ENCODE measurements at places on chromosomes 1 and 21.

DNA sequence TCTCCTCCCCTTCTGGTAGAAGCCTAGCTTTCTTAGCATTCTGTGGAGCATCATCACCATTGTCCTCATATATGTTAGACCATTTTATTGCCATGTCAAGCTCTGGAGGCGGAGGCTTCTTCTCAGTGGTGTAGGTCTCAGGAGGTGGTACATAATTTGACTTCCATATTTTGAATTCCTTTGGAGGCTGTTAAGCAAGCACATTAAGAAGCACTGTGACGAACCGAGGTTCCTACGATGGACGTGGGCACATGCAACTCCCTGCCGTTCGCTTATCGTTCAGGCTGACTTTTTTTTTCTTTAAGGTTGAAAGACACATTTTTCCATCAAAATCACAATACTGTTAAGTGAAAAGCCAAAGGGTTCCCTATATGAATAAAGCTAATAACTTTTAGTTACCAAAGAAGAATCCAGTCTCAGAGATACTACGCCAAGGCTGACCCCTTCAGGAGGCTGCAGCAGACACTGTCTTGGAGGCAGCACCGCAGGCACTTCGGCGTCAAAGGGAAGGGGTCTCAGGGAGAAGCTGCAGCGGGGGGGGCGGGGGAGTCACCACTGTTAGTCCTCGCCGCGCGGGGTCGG, 835 bp downstream of the C1orf52 start:
- DNase-seq, result peak; percentile 40

DNA sequence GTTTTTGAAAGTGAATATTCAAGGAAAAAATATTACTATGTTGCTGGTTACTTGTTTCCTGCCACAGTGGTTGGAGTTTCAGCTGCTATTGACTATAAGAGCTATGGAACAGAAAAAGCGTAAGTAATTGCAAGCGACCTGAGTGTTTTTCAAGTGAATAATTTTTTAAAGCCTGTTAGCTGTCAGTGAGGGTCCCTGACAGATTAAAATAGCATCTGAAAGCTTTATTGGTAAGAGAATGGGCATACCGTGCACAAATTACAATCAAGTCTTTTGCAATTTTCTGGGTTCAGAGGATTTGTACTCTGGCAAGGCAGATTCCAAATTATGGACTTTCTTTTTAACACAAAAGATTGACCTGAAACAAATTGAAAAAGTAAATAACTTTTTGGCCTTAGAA, 169.7 kb downstream of the ADGRL2 start:
- DNase-seq, result no peak

DNA sequence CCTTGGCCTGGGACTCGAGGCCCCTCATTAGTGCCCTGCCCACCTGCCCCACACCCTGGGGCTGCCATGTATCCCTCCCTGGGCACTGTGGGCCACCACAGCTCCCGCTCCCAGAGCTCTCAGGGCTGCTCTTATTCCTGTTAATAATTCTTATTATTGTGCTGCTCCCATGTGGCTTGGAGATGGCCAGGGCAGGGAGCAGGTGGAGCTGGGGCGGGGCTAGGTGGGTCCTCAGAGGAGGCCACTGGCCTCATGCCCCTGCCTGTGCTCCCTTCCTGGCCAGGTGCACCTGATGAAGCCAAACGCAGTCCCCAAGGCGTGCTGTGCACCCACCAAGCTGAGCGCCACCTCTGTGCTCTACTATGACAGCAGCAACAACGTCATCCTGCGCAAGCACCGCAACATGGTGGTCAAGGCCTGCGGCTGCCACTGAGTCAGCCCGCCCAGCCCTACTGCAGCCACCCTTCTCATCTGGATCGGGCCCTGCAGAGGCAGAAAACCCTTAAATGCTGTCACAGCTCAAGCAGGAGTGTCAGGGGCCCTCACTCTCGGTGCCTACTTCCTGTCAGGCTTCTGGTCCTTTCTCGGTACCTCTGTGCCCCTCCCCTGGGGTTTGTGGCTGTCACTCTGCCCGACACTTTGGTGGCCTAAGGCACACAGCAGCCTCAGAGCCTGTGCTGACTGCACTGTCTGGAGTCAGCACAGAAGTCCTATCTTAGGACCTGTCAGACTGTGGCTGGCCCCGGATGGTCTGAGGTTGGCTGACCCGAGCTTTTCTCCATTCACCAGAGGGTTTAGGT, 34.1 kb downstream of the BMP8A start:
- no peak for DNase-seq

DNA sequence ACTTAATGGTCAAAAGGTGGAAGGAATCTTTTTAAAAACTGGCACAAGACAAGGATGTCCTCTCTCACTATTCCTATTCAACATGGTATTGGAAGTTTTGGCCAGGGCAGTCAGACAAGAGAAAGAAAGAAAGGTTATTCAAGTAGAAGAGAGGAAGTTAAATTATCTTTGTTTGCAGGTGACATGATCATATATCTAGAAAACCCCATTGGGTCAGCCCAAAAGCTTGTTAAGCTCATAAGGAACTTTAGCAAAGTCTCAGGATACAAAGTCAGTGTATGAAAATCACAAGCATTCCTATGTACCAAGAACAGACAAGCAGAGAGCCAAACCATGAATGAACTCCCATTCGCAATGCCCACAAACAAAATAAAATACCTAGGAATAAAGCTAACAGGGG, 5.4 kb upstream of the PGBD2 start:
- DNase-seq, result no peak

DNA sequence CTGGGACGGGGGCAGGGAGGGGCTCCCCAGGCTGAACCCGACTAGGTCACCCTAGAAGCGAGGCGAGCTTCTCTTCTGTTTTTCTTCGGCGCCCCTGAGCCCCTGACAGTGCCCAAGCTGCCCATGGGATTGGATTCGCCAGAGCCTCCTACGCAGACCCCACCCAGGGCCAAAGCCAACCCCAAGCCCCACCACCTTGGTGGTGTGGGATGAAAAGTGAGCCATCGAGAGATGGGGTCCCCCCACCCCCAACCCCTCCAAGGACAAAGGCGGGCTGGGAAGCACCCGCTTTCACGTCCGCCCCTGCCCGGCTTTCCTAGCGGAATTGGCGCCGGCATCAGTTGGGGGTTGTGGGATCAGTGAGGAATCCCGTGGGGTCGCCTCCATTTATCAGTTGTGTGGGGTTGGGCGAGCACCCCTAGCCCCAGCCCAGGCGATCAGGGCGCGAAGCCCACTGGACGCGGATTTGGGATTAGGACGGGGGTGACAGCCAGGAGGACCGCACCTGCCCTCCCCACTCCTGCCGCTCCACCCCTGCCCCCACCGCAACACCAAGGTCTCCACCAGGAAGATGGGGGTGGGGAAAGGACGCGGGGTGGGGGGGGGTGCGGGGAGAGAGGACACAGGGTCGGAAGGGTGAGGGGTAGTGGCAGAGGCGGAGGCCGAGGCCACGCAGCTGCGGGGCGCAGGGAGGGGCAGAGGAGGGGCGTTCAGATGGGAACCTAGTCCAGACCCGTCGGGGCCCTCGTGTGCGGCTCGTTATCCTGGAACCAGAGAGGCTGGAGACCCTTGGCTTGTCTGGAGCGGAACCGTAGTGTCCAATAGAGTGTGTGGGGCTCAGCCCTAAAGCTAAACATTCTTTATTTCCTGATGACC, 4.4 kb downstream of the TSPEAR start:
- no peak for DNase-seq

- DNase-seq, result peak; percentile 43
These were observed 2.3 kb upstream of the SCYL3 start for GRCh38 chr1:169896013-169896412.

DNA sequence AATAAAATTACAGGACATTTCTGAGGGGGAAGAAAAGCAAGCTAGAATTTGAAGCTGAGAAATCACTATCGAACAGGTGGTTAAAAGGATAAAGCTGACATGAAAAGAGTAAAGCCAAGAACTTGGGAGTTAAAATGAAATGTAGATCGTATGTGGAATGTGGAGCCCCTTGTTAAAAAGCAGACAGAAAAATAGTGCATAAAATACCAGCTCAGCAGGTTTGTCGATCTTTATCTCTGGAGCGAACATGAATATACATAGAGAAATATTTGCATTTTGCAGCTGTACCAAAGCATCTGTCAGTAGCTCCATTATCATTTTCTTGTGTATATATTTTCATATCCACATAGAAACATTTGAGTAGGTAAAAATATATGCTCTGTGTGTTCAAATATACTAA, 73.6 kb upstream of the CDC42BPA start:
- no peak for DNase-seq

DNA sequence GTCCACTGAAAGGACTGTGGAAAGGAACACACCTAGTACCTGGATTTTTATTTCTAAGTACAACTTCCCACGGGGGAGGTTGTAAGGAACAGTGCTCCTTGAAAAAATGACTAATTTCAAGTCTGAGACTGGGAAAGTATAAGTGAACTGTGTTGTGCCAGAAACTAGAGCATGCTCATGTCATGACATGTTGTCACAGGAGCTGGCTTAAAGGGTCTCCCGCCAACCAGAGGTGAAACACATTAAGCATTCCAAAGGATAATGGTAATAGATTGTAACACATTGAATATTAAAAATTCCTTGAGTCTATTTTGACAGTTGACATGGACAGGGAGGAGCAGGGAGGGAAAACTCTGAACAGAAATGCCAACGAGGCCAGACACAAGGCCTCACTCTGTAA, 6.3 kb downstream of the ATP2B4 start:
- DNase-seq, result no peak

DNA sequence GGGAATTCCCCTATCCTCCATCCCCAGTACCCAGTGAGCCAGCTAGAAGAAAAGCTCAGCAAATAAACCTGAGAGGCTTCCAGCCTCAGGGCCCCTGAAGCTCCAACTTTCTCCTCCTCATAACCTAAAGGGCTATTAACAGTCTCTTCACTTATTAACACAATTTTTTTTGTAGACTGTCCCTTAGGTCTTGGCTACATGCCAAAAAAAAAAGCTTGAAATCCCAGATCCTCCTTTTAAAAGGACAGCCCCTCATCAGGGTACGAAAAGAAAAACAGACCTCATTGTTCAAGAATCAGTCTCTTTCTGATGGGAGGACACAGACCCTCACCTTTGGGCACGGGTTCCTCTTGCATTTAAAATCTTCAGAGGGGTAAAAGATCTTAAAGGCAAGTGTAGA, 72.8 kb upstream of the CD1D start:
- DNase-seq, result no peak

GRCh38 chr1:208103597-208104513, 140.3 kb downstream of the PLXNA2 start:
- DNase-seq, result no peak

DNA sequence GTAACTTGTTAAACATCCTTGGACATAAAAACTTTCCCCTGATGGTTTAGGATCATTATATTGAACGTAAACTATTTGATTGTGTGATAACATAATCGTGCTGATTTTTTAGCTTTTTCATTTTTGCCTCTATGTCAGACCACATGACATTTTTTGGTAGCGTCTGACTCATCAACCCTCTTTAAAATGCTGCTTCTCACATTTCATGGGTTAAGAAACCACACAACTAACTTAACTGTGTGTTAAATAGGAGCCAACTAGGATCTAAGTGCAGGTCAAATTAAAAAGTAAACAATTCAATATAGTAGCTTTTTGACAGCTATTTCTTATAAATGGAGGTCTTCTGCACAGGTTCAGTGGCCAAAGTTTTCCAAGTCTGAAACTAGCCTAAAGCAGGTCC, 9.8 kb downstream of the BTG3 start:
- peak; percentile 28 for DNase-seq

- DNase-seq, result no peak
These were observed 43.3 kb downstream of the GPR3 start for GRCh38 chr1:27435566-27436203.

GRCh38 chr1:90706437-90707362, 10.4 kb downstream of the BARHL2 start:
- DNase-seq, result no peak

DNA sequence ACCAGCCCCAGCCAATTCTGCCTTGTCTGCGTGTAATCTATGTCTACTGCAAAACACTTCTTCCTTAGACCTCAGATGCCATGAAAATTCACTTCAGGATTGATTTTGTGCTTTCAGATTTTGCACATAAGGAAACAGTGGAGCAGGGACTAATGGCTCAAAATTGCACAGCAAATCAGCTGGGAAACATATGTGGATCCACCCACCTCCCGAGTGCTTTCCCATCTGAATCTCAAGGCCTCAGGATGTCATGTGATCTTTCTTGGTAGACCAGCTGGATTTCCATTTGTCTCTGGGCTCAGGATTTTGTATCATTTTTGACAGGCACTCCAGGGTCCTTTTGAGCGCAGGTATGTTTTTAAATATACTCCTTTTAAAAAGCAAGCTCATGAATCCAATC, 158.6 kb downstream of the MIS18A start:
- DNase-seq, result no peak

GRCh38 chr1:205598841-205599668, 32.8 kb downstream of the ELK4 start:
- DNase-seq, result peak; percentile 69

DNA sequence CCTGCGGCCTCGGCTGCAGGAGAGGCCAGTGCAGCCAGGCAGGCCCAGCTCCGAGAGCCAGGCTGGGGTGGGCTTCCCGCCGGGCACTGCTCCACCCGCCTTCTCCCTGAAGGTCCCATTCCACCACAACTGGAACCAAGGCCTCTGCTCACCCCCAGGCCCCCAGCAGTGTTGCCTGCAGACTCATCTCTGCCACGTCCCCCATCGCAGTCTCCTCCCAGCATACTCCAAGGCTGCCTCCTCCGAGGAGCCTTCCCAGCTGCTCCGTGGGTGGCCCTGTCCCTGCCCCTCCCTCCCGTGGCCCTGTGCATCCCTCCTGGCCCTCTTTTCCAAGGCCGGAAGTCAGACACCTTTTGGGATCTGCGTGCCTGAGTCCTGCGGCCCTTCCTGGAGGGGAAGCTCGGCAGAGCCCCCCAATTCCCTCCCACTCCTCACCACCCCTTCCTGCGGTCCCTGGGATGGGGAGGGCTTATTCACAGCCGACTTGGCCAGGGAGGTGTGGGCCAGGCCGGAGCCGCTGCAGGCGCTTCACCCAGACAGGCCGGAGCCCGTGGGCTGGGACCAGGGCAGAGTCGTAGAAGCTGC, 47.6 kb downstream of the SLX9 start:
- no peak for DNase-seq

- DNase-seq, result no peak
These were observed 80.1 kb downstream of the FOXD2 start for GRCh38 chr1:47517946-47518345.

DNA sequence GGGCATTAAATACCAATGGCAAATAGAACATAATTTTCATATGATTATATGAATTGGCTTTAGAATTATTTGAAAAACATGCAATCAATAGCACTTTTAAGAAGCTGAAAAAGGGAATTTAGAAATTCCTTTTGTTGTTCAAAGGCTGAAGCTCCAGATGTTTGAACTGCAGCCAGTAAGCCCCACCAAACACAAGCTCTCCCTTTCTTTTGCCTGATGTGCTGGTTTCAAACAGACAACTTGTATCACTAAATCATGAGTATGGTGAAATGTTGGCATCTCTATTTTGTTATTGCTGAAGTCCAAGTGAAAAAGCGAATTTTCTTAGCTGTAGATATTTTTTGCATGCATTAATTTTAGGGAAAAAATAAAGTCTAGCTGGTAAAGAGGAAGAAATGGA, 27.5 kb upstream of the NCAM2 start:
- no peak for DNase-seq

- peak; percentile 76 for DNase-seq
These were observed 5.0 kb upstream of the CHI3L2 start for GRCh38 chr1:111222308-111223125.
